ENCODE measurements at places on chromosomes 3 and 15.

- DNase-seq: no peak
Measured at GRCh38 chr3:12454076-12454815, 30.0 kb upstream of the TSEN2 start.

DNA sequence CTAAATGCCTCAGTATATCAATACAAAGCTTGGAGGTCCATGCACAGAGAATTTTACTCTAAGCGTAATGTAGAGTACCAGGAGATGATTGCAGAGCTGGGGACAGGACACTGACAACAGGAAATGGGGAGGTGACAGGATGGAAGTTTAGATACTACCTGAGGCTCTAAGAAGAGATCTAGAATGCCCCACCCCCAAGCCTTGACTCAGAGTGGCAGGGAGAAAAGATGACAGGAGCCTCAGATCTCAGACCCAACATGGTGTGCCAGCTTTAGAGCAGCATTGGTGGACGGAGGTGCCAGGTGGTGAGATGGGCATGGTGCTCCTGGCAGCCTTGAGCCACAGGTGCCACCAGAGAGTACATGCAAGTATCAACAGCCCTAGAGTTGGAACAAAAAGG lies 62.5 kb downstream of the LYZL4 start:
- no peak for DNase-seq

GRCh38 chr15:60905587-60905986 lies 323.5 kb downstream of the RORA start:
- no peak for DNase-seq

GRCh38 chr15:65132878-65133547 lies 595 bp downstream of the PDCD7 start:
- no peak for DNase-seq

DNA sequence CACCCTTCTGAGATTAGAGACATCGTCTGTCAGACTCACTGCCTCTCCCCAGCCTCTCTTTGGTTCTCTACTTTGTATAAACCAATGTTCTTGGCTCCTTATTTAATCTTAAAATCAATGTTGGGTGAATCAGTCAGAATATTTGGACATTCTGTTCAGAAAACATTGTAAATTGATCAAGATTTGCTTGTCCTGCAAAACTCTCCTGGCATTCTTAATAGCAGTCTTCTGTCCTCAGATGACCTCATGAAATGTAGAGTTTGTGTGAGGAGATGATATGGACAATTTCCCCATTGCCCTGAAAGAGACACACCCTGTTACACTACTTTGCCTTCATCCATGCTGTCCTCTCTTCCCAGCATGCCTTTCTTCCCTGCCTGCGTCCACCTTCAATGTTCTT lies 33.6 kb downstream of the CD200R1L start:
- DNase-seq: no peak

DNA sequence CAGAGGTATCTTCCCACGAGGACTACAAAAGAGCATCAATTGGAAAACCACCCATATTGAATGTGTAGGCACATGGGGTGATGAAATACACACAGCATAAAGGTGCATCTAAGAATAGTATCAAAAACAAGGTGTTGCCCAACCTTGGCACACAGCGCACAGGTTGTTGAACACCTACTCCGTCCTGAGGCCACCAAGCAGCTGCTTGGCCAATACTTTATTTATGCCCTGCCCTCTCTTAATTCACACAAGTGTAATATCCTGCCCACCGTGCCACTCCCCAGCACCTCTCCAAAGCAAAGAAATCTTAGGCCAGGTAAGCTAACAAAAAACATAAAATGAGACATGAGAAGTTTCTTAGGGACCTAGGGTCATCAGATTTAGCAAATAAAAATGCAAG lies 31.2 kb downstream of the WWTR1 start:
- DNase-seq: no peak

GRCh38 chr3:139523718-139524117 lies 15.8 kb downstream of the RBP1 start:
- DNase-seq: no peak

GRCh38 chr3:128180913-128181312 lies 27.6 kb downstream of the EEFSEC start:
- no peak for DNase-seq

DNA sequence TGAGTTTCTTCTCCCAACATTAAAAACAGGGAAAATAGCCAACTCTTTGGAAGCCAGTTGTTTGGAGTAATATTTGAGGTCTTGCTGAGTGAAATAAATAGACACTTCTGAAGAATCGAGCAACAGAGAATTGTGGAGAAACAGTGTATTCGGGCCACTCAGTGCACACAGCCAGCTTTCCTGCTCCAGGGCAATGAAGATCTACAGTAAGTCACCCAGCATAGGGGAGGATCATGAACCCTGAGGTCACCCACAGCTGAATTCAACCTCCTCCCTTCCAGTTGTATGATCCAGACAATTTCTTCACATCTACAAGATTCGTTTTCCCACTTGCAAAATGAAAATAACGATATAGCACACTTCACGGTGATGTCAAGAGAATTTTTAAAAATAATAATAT lies 161.7 kb upstream of the BCL6 start:
- DNase-seq: no peak

DNA sequence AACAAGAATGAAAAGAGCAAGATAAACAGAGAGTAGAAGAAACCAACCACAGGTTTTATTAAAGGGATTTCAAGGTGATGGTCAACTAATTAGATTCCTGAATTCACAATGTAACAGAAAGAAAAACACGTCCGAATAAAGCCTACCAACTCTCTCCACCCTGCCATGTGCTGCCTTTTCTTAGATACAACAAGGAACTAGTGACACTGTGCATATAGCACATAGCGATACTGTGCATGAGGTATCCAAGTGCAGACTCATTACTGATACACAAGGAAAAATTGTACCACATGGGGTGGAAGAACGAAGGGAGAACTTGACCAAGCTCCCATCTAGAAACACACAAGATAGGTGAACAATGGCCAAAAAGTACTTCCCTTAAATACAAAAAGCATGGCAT lies 154.6 kb downstream of the MAGI1 start:
- no peak for DNase-seq

- no peak for DNase-seq
Measured at GRCh38 chr15:39247574-39247973, 333.3 kb upstream of the THBS1 start.

DNA sequence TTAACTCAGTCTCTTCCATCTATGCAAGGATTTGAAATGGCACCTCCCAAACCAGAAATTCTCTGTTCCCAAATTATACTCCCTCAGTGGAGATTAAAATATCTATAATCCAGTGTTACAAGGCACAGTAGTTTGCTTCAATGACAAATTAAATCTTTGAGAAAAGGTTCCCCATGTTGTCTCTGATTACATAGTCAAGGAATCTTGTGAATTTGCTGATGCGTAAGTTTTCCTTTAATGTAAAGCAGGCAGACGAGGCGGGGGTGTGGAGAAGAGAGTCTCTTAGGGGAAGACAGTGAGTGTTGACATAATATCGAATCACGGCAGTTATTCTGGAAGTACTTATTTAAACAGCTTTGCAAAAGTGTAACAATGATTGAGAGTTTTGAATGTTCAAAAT lies 236.4 kb upstream of the RARB start:
- no peak for DNase-seq

- DNase-seq: no peak
Measured at GRCh38 chr15:67167091-67167490, 87.4 kb downstream of the AAGAB start.

GRCh38 chr3:38154033-38154494 lies 11.3 kb upstream of the OXSR1 start:
- DNase-seq: no peak

- no peak for DNase-seq
Measured at GRCh38 chr3:14799146-14799545, 19.6 kb upstream of the FGD5 start.

DNA sequence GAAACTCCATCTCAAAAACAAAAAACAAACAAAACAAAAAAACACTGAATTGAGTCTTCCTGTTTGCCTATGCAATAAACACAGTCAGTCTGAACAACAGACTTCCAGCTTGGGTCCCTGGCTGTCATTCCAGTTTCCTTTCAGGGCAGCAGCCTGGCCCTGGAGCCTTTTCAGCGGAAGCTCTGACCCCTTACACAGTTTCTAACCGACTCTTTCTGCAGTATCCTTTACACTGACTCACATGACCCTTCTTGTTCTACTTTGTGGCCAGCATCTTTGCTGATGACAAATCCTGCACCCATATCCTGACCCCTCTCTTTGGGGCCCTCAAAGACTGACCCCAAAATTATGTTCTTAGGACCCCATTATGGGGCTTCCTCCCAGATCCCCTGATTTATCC lies 38.3 kb upstream of the INO80 start:
- no peak for DNase-seq

GRCh38 chr3:45319231-45319995 lies 69.0 kb upstream of the LARS2 start:
- DNase-seq: no peak

- DNase-seq: peak; percentile 4
Measured at GRCh38 chr3:10173926-10174435, 9.3 kb downstream of the IRAK2 start.

DNA sequence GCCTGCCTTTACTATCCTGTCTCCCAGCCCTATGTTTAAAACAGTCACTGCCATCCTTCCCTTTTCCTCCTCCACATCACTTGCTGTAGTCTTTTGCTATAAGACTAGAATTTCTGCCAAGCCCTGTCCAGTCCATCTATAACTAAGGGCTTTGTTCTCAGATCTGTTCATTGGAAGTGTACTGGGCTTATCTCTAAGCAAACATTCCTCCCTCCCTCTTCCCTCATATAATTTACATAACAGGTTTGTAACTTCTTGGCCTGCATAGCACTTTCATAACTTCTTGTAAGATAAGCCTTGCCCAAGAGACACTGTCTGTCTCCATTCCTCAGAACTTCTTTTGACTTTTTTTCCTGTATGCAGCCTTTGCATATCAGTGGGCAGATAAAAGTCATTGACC lies 16.7 kb downstream of the TPRG1 start:
- DNase-seq: no peak

GRCh38 chr15:46682969-46683791 lies 1034.1 kb upstream of the SEMA6D start:
- DNase-seq: no peak

DNA sequence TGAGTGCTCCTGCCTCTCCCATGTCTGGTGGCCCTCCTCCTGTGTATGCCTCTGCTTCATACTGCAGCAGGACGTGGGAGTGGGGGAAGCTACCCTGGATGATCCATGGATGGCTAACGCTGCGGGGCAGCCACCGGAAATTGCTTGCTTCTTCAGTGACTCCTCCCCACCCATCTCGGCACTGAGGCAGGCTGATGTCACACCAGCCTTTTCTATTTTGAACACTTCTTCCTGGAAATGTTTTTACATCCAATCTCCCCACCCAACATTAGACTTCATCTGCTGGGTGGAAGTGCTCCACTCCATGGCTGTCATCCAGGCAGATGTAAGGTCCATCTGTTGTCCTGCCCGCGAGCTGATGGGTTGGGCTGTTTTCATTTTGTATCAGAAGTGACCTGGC lies 58.9 kb upstream of the MUC13 start:
- DNase-seq: no peak

DNA sequence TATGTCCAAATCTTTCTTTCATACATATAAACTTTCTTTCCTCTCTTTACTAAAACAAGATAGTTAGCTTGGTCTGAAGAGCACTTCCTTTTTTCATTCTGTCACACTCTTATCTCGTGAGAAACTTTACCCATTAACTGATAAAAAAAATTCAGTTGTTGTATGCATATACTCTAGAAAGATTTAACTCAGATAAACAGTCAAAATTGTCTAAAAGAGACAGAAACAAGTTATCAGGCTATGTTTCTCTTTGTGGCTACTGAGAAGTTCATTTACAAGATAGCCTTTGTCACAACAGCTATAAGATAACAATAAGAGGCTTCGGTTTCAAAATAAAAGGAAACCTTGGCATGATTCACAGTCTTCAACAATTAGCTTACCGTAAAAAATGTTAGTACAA lies 235.7 kb upstream of the ATP10A start:
- no peak for DNase-seq

- DNase-seq: no peak
Measured at GRCh38 chr3:55297706-55298105, 189.4 kb downstream of the WNT5A start.

- no peak for DNase-seq
Measured at GRCh38 chr15:40843885-40844695, at the start of gene SPINT1. Gene SPINT1, plus strand, starts transcription at chr15:40844048. Its CDS starts 507 bp downstream, at chr15:40844555.

DNA sequence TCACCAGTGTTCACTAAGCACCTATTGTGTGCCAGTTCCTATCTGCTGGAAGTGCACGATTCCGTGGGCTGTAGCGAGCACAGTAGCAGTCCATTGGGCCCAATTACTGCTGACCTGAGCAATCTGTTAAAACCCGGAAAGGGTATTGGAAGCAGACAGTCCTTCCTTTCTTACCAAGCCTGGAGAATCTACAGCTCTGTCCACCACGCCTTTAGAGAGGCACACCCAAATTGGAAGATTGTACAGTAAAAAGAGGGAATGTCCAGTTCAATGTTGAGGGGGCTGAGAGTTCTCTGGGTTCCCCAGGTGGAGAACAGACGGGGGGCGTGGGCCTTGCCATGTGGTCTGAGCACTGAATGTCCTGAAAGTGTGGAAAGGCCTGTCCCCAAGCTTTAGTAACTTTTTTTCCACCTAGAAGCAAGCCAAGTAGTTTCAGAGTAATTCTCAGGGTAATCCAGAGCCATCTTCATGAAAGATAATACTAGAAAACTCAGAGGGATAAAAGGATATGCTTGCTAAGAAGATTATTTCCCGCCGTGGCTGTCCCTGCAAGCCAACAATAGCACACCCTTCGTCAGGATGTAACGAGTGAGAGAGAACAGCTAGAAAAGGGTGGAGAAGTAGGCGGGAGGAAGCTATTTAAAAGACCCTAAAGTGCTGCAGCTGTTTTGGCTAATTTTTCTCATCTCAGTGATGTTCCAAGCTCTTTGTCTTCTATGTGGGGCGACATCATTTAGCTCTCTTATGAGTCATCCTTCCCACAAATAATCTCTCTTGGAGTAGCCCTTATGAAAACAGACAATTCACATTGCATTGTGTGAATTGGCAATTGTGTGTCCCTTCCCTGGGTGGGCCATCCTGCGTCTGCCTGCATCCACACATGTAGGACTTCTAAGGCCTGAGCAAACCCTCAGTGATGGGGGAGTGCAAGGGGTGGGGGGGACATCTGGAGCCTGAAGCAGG lies 181.0 kb downstream of the ATG7 start:
- peak; percentile 34 for DNase-seq

GRCh38 chr3:142278451-142278850 lies 53.1 kb upstream of the GK5 start:
- DNase-seq: no peak

DNA sequence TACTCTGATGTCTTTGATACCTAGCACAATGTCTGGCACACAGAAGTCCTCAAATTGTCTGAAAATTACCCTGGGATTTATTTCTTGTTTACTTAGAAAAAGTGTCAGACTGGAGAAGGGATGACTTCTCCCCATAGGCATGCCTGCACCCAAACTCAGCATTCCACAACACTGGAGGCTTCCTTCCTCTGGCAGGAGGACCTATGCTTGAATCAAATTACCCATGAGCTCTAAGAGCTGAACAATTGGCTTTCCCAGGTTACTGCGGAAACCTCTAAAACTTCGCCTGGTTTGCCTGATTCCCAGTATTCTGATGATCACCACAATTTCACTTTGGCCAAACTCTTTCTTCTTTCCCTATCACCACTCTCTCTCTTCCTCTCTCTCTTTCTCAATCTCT lies 217.4 kb downstream of the DIPK2A start:
- no peak for DNase-seq

GRCh38 chr3:139481116-139481515 lies 4.8 kb upstream of the RBP2 start:
- no peak for DNase-seq

Measured in D721Med (cell line).